Ecto neural progenitor cell (in vitro differentiated cells): ENCODE measurements at places on chromosomes 4 and X.
A peak's percentile ranks its signal among the peaks of the same experiment; 100 is the strongest.

DNA sequence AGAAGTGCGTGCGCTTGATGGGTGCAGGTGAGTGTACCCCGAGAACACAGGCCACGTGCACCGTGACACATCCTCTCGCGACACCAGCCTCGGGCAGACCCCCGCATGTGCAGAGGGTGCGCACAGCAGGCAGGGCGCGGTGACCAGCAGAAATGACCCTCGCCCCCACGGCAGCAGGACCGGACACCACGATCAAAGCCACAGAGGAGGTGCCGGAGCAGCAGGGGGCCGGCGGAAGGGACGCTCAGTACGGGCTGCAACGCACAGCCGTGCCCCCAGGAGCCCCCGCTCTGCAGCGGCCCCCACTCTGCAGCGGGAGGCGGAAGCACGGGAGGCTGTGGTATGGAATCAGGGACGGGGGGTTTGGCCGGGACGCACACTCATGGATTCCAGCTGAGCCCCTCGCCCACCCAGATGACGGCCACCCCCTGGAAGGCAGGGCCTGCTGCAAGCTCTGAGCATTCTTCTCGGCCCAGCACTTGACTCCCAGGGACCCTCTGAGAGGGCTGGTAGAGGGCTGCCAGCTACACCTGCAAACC is 17.1 kb downstream of the PPP2R3B start:
- no peak for DNase-seq

DNA sequence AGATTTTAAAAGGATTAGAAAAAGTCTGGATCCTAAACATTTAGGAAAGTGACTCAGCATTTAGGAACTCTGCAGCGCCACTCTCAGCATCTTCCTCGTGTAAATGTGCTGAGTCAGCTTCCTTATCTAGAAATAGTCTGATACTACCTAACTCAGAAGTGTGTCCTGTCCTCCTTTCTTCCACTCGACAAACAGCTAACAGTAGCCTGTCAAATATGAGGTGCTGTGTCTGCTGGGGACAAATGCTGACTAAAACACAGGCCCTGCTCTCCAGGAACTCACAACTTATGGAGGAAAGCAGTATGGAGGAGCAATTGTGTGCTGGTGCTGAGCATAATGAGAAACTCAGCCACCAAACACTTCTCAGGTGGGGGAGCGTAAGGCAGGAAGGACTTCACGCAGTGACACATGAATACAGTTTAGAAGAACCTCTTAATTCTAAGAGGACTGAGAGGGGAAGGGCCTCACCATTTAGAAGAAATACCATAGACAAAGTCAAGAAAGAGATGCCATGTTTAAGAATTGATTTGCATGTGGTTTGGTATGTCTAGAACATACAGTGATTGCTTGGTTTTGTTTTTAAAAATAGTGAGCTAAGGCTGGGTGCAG is 125.3 kb downstream of the SOWAHB start:
- DNase-seq, result no peak

GRCh38 chr4:54332542-54332941 is 103.4 kb downstream of the PDGFRA start:
- DNase-seq, result no peak

GRCh38 chr4:76212851-76213414 is 691 bp downstream of the SCARB2 start:
- DNase-seq, result no peak

DNA sequence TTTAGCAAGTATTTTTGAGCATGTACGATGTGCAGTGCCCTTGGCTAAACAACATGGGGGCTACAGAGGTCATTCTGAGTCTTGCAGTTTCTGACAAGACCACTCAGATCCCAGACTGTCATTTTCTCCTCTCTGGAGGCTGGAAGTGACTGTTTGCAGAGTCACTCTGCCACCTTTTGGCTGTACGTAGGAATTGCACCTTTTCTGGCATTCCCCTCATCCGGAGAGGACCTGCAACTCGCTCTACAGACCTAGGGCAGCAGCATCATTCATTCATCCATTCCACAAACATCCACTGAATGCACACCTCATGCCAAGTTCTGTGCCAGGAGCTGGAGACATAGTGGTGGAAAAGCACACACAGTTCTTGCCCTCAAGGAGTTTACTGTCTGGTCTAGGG is 160.4 kb upstream of the GPR101 start:
- DNase-seq, result peak; percentile 62

DNA sequence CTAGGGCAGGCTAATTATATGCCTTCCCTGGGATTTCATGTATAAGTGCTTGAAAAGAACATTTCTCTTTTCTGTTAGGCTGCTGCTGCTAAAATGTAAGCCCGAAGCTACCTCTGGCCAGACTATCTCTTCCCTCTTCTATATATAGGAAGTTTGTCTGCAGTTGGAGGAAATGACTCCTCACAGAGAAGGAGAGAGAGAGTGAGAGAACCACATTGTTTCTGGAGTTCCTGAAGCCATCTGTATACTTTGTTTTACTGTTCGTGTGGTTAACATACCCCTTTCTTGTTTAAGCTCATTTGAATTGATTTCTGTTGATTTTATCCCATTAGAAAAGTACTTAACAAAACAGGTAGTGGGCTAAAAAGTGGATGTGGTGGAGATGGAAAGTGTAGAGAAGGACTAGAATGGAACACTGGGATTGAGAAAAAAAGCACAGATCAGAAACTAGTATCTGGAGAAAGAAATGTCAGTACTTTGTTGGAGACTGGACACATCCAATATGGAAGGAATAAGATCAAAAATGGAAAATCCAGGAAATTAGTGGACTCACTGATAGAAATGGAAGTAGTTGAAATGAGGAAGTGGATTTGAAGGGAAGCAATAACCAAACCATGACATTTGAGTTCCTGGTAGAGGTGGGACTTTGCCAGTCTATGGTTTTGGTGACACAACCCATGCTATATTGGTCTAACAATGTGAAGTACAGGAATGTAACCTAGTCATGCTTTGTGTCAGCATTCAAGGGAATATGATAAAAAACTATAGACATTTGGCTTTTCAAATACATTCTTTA is 112.6 kb downstream of the TMA16 start:
- no peak for DNase-seq

GRCh38 chrX:53084043-53084570 is 1.9 kb downstream of the TSPYL2 start:
- DNase-seq, result no peak

- peak; percentile 46 for DNase-seq
These were observed 265.7 kb downstream of the IQCM start for GRCh38 chr4:149549911-149550310.

- no peak for DNase-seq
These were observed 35.2 kb upstream of the SPINK2 start for GRCh38 chr4:56856656-56857055.

- no peak for DNase-seq
These were observed 2.6 kb downstream of the GPC4 start for GRCh38 chrX:133412665-133413064.

DNA sequence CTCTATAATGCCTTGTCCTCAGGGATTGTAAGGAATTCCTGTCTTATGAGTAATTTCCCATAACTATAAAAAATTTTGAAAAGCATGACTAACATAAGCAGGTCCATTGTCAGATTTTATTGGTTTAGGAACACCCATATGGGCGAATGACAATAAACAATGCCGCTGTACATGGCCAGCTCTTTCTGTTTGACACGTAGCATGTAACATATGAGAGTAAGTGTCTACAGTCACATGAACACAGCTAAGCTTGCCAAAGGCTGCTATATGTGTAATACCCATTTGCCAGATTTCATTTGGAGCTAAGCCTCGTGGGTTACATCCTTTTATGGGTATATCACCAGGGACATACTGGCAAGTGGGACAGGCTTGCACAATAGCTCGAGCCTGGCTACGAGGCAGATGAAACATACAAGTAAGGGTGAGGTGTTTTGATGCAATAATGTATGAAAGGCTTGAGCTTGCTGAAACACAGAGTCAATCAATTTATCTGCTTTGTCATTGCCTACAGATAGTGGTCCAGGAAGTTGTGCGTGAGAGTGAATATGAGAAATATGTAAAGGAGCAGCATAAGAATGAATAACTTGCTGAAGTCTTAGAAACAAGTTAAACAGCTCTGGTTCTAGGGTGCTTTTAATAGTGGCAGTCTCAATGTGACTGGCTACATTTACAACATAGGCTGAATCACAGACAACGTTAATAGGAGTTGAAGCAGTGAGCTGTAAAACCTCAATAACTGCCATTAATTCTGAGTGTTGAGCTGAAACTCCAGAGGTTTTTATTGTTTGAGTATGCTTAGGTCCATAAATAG is 67.4 kb upstream of the UGT2B10 start:
- DNase-seq, result no peak

GRCh38 chr4:88158038-88158488 is 376 bp downstream of the ABCG2 start:
- DNase-seq, result no peak

- no peak for DNase-seq
These were observed 42.9 kb downstream of the TRIM2 start for GRCh38 chr4:153247116-153247490.

DNA sequence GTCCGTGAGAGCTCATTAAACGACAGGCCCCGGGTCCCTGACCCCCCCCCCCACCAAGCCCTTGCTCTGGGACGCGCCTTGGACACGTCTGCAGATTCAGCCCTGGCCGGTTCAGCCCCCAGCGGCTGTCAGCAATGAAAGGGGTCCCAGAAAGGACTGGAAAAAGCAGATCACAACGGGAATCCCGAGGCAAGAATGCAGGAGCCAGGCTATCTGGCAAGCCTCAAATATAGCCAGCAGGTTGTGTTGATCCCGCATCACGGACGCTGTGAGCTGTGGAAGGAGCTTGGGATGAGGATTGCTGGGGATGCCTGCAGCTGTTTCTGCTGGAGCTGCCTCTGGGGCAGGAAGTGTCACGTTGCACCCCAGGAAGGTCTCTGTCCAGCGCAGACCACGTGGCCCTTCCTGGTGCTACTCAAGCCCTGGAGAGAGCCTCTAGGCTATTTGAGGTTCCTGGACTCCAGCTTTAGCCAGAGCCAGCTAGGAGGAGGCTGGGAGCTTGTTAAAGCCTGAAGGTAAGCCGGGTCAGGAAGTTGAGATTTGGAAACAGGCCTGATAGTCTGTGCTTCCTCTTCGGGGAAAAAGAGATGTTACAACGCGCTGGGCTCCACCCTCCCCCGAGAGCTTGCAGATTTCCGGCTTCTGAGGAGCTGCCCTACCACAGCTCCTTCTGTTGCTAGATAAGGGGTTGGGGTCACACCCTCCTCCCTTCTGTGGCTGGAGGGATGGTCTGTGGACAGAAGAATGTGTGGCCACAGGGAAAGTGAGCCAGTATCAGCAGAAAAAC is 19.3 kb upstream of the CSF2RA start:
- DNase-seq, result peak; percentile 83

GRCh38 chr4:13126976-13127910 is 356.9 kb downstream of the RAB28 start:
- DNase-seq, result no peak

DNA sequence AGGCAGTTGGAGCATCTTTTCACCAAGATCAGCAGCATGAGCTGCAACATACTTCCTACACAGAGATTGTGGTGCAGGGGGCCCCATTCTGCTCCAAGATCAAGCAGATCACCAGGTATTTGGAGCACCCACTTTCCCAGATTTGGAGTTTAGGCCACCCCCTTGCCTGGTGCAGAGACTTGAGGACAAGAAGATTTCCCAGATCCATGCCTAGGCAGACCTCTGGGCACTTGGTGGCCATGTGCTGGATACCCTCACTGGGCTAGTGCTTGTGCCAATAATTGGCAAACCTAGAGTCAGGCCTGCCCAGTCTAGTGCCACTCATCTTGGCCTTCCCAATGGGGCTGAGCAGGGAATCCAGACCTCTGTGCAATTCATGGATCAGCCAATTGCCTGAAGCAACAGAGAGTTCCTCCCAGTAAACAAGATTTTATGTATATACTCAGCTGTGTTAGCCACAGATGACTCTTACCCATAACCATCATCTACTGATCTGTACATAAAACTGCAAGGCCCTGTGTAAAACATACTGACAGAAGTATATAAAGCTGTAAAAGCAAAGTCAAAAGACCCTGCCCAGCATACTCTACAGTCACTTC is 228.4 kb upstream of the EMCN start:
- no peak for DNase-seq

DNA sequence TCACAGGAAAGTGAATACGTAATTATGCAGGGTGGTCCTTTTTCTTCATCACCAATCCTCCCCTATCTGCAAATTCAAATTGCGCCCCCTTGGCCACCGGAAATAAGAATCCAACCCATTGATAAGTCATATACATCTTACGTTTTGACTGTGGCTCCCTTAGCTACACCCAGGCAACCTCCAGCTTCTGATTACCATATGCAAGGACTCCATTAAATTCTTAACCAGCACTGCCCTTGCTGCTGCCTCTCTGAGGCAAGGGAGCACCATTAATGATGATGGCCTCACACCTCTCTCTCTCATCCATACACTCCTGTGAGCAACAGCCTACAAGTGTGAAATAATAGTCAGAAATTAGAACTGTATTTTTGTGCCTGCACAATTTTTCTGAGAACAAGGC is 106.0 kb upstream of the NOCT start:
- DNase-seq, result no peak

- no peak for DNase-seq
These were observed 48.0 kb downstream of the MAGEA9 start for GRCh38 chrX:149829751-149830191.

- no peak for DNase-seq
These were observed 17.2 kb upstream of the CCNI start for GRCh38 chr4:77092975-77093374.

GRCh38 chr4:20119141-20119540 is 132.6 kb upstream of the SLIT2 start:
- no peak for DNase-seq

DNA sequence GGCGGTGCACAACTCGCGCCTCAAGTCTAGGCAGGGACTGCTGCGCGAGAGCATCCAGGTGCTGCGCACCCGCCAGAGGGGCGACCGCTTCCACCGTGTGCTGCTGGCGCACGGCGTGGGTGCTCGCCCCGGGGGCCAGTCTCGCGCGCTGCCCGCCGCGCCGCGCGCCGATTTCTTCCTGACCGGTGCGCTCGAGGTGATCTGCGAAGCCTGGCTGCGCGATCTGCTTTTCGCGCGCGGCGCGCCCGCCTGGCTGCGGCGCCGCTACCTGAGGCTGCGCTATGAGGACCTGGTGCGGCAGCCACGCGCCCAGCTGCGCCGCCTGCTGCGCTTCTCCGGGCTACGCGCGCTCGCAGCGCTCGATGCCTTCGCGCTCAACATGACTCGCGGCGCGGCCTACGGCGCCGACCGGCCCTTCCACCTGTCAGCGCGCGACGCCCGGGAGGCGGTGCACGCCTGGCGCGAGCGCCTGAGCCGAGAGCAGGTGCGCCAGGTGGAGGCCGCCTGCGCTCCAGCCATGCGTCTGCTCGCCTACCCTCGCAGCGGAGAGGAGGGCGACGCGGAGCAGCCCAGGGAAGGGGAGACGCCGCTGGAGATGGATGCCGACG is 1.3 kb downstream of the CHST7 start:
- DNase-seq, result peak; percentile 51
